ENCODE measurements at places on chromosomes 11 and 22.

DNA sequence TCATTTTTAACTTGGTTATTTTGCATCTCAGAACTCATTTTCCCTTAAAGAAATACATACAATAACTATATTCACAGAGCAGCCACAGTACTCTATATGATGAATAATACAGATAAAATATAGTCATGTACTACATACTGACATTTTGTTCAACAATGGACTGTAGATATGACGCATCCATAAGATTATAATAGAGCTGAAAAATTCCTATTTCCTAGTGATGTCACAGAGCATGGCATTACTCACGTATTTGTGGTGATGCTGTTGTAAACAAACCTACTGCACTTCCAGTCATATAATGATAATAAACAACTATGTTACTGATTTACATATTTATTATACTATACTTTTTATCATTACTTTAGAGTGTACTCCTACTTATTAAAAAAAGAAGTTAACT is 38.7 kb downstream of the NARS2 start:
- DNase-seq: no peak

GRCh38 chr11:75574698-75575602 is 12.9 kb downstream of the SERPINH1 start:
- no peak for DNase-seq

- no peak for DNase-seq
These were observed 18.5 kb upstream of the FEZ1 start for GRCh38 chr11:125514336-125515101.

- DNase-seq: no peak
These were observed 35.9 kb upstream of the TTC12 start for GRCh38 chr11:113278481-113278880.

DNA sequence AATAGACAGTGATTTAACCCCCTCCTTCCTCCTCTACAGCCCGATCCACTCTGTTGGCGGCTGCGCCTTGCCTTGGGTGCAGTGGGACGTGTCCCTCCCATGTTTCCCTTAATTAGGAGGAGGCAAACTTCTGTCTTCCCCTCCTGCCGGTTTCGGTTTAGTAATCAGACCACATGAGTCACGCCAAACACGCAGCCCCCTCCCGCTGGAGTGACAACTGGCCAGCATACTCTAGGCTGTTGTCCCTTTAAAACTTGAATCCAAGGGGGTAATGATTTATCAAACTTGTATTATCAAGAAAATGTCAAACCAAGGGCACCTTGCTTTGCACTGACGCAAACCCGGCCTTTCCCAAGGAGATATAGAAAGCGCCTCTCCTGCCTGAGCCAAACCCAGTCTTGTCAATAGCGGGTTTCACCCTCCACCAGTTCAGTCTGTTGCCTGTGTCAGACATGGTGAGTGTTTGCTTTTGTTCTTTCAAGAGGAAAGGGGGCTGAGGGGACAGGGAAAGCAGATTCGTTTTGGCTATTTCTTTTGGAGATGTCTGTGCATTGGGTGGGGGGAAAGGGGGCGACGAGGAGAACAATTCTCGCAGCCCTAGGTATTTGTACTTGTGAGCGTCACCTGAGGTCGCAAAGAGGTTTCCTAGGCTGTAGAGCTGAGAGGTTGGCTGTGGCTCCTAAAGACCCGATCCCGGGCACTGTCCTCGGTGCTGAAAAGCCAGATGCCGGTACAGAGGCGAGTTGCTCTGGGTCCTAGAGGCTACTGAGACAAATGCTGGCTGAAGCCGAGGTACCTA is at the start of gene SLC6A5:
Gene SLC6A5 (plus strand): TSS at position 388 of the 799 bp plus-strand sequence. CDS start 65 bp downstream, at position 453.
- DNase-seq: no peak

DNA sequence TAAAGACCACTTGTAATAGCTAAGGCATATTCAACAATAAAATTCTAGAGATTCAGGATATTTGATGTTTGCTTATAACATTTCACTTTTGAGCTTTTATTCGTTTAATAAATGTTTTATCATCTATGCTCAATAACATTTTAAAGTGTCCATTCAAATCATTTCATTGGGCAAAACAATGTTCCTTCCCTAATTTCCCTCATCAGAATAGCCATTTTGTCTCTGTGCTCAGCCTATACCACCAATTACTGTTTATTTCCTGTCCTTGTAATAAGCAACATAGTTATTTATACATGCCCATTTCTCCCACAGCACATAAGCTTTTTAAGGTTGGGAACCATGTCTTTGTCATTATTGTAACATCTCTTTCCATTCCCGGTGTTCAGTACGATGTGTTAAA is 1.3 kb upstream of the SC5D start:
- no peak for DNase-seq

GRCh38 chr11:69003866-69004367 is 9.1 kb downstream of the MRGPRF start:
- no peak for DNase-seq

DNA sequence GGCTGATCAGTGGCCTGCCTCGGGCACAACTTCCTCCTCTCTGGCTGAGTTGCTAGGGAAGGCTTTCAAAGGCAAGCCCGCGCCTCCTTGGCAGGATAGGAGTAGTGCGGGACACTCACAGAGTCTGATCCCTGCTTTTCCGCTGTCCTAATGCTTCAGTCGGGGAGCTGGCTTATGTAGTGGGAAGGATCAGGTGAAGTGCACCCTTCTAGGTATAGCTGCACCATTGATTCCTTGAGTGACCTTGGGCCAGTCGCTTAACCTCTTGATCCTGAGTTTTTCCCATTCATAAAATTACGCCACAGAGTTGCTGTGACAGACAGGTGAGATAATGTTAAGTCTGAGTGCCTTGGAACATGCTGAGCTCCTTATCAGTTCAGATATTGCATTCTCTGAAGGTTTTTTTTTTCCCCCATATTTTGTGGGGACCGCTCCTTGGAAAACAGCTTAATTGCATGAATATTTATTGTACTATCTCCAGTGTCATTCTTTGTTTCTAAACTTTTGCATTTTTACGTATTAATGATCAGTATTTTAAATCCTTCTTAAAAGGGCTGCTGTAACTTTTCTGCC is 961 bp downstream of the IPO7 start:
- DNase-seq: no peak

- DNase-seq: no peak
These were observed 537.4 kb upstream of the B3GAT1 start for GRCh38 chr11:134949121-134950090.

DNA sequence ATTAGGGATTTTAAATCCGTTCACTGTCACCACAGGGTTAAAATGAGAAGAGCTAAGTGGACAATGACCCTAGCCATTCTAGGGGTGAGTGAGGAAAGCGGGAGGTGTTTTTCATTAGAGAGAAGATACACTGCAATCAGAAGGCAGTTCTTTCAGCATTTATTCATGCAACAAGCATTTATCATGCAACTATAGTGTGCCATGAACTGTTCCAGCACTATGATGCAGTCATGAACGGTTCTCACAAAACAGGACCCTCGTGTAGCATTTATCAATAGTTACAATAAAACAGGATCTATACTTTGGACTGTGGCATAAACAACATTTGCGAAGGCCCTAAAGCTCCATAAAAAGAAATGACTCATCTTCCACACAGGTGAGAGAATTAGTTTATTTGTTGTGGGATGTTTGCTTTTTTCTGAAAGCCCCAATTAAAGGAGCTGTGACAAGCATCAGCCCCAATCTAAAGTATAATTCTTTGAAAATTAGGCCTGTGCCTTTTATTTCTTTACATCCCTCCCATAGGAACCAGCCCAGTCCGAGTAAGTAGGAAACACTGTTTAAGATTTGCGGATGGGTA is 51.5 kb downstream of the PAMR1 start:
- no peak for DNase-seq

GRCh38 chr11:15180212-15180792 is 65.6 kb downstream of the INSC start:
- DNase-seq: no peak

DNA sequence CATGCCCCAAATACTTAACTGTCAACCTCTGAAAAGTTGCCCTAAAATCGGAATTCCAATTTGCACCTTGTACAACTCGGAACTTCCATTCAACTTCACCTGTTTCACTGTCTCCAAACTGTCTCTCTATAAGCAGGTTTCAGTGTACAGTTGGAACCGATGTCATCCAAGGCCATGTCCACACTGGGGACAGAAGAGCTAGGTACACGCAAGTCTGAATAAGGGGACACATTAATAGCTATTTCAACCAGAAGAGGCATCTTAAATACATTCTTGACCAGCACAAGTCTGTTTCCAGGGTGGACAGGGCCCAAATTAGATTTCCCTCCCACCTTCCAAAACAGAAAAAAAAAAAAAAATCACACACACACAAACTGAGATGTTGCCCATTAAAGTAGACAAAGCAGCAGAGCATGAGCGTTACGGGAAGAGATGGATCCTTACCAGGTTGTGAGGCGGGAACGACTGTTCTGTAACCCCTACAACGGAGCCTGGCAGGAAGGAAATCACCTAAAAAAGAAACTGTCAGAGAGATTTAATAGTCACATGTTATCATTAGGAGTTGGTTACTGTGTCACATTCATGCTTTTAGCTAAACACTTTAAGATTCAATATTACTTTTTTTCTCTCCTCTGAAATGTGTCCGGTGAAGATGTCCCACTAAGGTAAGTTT is 1.7 kb downstream of the CREBZF start:
- DNase-seq: no peak

GRCh38 chr11:8766043-8766987 is 83.7 kb downstream of the RPL27A start:
- no peak for DNase-seq

DNA sequence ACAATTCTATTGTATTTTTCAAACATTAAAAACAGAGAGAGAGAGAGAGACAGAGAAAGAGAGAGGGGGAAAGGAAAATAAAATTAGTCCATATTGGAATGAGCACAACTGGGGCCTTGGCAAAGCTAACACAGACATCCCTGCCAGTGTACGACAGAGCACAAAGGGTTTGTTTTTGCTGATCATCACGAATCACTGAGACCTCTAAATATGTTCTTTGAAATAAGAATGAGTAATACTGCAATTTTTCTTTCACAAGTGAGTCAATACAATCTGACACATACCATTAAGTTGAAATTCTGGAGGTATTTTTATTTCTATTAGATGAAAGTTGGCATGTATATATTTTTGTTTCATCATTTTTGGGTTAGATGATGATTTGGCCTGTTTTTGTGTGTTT is 27.0 kb upstream of the LRRC4C start:
- no peak for DNase-seq

DNA sequence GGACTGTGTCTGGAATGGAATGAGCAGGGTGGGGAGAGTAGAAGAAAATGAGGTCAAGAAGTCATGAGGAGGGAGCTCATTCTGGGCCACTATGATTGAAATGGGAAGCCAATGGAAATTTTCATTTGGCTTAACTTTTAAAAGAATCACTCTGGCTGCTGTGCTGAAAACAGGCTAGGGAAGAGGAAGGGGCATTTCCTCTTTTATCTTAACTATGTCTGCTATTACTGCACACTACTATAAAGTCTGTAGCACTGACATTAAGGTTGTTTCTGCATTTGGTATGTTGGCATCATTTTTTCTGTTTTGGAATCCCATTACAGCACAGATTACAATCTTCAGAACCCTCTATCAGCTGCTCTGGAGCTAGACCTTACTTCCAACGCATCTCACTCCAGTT is 8.2 kb downstream of the PATL1 start:
- DNase-seq: no peak

DNA sequence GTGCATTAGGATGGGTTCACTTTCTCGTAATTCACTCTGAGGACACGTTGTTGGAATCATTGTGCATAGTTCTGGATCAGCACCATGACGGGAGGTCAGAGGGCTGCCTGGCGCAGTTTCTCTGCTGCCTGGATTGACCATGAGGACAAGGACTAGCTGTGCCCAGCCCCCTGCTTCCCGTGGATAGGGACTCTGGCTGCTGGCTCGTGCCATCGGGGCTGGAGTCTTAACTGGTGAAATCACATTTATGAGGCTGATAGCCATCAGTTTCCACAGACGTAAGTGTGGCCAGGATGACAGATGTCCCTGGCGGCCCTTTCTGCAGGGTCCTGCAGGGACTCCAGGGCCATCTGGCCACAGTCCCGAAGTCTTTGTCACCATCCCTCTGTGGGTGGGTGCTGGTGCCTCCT is 24.1 kb upstream of the GRAMD4 start:
- DNase-seq: no peak

DNA sequence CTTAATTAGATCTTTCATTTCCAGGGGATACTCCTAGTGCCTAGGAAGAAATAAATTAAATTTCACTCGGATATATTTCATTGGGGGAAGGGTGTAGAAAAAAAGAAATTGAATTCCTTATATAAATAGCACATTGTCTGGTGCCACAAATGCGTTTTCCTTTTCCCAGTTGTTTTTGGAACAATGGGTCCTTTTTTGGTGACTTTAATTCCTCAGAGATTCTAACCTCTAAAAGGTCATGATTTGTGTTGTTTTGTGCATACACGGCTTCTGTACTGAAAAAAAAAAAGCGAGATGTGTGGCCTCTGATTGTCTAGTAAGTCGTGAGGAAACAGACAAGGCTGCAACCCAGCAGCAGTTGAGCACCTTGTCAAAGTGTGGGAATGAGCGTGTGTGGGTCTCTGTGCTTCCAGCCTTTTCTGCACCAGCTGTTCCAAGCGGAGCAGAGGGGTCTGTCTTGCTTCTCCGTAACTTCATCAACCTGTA is 64.5 kb upstream of the CRTAM start:
- no peak for DNase-seq

DNA sequence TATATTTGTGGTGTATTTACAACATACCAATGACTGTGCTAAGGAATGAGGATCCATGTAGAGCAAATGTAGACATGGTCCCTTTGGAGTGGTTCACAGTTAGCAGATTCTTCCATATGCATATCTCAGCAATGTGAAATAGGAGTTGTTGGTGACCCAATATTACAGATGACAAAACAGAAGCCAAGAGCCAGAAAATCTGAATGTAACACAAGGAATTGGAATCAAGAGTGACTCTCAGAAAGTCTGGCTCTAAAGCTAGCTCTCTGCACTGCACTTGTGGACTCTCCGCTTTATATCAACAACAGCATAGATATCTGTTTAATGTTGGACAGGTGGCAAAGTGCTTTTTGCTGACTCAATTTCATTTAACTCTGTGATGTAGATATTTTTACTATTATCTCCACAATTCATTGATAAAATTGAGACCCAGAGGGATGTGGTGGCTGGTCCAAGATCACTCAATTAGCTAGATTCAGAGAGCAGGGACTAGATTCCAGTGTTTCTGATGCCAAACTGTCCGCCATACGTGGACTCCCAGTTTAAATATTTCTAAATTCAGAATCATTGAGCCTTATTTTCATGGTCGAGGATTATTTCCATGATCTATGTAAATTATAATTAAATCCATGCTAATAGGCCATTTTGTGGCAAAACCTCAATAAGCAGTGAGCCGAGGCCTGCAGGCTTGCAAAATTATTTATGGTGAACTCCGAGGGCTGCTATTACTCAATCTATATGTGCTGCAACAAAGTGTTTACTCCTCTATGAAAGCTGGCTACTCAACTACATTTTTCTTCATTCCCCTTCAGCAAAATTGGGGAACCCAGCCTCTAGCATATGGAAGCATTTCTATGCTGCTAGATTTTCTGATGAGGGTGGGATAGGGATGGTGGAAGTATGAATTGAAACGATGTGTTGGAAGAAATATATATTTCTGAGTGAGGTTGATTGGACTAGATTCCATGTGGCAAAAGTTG is 21.1 kb upstream of the TENM4 start:
- DNase-seq: no peak

Measured in NCI-H774 (cell line).